ENCODE measurements at places on chromosomes 6 and 20.

DNA sequence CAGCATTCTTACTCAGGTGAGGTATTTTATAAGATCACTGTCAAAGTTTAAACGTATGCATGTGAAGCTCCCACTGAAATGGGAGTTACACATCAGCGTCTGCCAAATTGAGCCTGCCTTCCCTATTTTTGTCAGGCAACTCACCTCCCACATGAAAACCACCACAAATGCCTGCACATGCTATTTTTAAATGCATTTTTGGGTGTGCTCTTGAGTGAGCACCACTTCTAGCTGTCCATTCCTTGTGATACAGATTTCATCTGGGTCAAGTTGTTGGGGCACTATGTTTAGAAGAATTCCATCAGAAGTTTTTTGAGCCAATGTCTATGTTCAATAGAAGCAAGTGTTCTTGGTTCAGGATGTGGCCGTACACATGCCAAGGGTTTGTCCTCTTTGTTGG lies 71.7 kb upstream of the RIPPLY2 start:
- DNase-seq: no peak

GRCh38 chr20:8094415-8094818 lies 37.6 kb upstream of the PLCB1 start:
- DNase-seq: no peak

- DNase-seq: no peak
Observed at GRCh38 chr6:111650049-111650448, 44.4 kb upstream of the TRAF3IP2 start.

GRCh38 chr6:134328792-134329191 lies 10.9 kb upstream of the SGK1 start:
- DNase-seq: no peak

DNA sequence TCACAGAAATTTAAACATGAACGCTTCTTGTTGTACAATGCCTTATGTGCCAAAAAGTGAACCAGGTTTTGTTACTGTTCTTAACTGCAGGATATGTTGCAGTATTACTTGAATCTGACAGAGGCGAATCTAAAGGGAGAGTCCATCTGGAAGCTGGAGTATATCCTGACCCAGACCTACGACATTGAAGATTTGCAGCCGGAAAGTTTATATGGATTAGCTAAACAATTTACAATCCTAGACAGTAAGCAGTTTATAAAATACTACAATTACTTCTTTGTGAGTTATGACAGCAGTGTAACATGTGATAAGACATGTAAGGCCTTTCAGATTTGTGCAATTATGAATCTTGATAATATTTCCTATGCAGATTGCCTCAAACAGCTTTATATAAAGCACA lies 19.9 kb downstream of the SMPDL3A start:
- no peak for DNase-seq

GRCh38 chr6:110529355-110529754 lies 52.9 kb upstream of the SLC22A16 start:
- no peak for DNase-seq

GRCh38 chr6:42339991-42340401 lies 111.7 kb downstream of the TRERF1 start:
- no peak for DNase-seq

GRCh38 chr6:142443532-142443931 lies 141.7 kb downstream of the ADGRG6 start:
- DNase-seq: no peak

- no peak for DNase-seq
Observed at GRCh38 chr20:45445805-45446562, 23.6 kb upstream of the WFDC2 start.

GRCh38 chr6:67881706-67882065 lies 753.4 kb upstream of the ADGRB3 start:
- no peak for DNase-seq

- peak; percentile 90 for DNase-seq
Observed at GRCh38 chr6:121794630-121795029, 359.2 kb downstream of the GJA1 start.

DNA sequence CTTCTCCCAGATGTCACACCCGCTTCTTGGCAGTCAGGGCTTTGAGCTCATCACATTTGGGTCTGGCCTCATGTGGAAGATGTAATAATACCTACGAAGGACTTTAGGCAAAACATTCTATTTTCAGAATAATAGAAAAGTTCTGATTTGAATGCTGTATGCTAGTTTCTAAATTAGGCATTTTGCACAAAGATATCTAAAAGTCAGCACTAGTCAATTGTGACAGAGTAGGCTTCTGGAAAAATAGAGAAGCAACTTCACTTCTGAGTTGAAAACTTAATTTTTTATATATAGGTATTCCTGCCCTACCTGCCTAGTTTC lies 38.3 kb upstream of the CD2AP start:
- no peak for DNase-seq

DNA sequence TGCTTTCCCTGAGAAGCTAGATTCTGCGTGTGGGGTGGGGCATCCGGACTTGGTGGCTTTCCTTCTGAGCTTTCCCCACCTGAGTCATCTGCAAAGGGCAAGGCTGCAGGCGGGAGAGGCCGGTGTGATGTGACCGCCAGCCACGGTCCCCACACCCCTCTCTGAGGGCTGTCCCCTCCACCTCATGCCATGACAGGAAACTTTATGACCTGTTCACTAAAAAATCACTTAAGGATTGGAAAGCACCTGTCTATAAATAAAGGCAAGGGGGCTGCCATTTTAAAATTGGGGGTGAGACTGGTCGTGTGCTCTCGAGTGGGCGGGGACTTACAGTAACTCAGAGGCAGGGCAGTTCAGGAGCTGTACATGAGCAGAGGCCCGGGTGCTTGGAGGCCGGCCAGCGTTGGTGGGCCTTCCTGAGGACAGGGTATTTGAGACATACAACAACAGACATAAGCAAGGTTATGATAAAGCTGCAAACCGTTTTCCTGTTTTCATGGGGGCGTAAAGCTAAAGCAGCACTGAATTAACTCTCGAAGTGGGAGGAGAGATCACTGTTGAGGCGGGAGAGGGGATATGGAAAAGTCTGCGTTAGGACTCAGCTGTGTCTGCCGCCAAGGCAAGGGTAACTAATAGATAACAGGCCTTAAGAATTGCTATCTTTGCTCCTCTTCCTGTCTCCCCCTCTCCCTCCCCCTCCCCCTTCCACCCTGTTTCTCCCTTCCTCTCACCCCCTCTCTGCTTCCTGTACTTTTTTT lies 16.1 kb upstream of the SERPINB1 start:
- no peak for DNase-seq

DNA sequence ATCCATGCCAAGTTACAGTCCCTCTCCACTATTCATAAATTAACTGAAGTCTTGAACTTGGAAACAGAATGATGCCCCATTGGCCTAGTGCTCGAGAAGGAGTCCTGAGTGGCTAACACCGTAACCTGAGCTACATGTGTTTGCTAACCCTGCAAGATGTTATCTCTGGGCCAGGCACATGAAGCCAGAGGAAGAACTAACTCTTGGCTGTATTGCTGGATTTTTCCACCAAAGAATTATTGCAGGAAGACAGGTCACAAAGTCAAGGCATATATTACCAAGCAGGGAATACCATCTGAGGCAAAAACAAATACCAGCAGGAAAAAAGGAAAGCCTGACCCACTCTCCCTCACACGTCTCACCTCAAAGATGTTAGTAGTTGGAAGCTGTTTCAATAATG lies 148.9 kb upstream of the PHACTR1 start:
- no peak for DNase-seq

DNA sequence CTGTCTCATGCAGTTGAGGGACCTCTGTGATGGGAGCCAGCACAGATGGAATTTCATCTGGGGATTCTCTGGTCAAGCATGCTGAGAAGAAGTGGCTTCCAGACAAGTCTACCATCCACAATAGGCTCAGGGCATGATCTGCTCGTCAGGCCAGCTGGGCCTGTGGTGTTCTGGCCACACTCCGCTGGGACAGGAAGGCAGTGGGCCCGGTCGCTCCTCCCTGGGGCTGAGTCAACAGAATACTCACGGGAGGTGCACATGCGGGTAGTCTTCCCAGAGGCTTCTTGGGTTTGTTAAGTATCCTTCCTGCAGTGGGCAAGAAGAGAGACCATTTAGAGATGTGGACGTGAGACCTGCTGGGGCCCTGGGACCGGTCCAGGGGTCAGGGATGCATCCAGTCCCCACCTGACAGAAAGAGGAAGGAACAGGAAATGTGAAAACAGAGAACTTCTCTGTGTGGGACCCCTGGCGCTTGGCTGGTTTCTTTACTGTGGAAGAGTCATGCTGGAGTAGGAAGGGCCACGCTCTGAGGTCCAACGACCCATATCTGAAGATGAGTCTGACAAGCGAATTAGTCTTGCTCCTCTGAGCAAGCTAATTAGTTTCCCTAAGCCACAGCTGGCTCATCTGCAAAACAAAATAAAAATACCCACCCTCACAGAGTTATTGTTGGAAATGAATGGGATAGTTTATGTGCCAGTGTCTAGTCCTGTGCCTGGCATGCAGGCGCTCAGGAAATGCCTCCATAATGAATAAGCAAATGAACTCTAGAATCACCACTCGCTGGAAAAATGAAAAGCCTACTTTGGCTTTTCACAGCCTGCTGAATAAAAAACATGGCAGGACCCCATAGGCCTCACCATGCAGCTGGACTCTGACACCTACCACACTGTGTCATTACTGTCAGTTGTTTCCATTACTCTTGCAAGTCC lies 67.3 kb downstream of the TRAM2 start:
- no peak for DNase-seq

DNA sequence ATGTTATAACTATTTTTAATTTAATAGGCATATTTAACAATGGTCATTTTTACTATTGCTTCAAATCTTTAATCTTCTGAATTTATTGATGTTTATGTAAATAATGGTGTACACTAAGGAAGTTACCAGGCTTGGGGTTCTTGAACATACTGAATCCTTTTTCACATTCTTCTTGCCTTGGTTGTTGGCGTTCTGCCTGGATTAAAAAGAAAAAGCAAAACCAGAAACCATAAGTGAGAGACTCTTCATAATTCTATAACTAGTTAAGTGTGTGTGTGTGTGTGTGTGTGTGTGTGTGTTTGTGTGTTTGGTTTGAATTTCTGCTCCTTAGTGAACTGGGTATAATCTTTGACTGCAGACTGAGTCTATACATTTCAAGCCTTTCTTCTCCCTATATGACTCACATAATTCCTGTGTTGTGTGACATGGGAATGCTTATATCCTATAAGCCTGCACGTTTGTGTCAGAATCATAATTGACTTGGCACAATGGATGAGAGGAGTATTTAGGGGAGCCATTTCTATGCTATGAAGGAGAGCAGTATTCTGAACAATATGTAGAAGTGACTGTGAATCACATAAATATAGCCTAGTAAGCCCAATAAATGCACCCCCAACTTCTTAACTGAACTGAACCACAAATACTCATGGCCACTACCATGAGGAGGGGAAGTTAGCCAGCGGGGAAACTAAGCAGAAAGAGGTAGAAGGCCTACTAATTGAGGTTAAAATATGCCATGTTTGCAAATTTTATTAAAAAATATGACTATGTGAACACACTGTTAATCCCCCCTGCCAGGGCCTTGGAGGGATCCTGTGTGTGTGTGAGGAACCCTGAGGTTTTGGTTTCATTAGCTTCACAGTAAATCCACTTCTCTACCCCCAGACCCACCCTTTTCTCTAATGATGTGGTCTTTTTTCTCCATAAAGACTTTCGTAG lies 425.5 kb downstream of the BCKDHB start:
- no peak for DNase-seq

DNA sequence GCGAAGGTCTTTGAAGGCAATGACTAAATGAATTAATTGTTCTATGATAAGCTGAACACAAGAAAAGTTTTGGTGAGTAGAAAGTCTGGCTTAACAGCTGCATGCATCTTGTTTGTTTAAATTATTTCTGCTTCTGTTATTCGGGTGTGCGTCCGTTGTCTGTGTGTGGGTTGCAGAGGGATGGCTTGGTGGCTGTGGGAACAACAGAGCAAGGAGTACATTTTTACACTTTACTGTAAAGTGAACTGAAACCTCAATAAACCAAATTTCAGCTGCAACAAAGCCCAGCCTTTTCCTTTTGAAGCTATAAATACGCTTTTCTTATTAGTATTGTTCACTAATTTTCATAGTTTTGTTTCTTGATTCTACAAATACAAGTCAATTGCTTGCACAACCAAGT lies 3.5 kb upstream of the LAMP5 start:
- no peak for DNase-seq

- no peak for DNase-seq
Observed at GRCh38 chr6:113969888-113970804, 802 bp downstream of the HDAC2 start.

GRCh38 chr6:106981926-106982325 lies 7.4 kb upstream of the CD24 start:
- DNase-seq: no peak

GRCh38 chr6:57190140-57190539 lies 18.0 kb downstream of the BAG2 start:
- DNase-seq: peak; percentile 8

- DNase-seq: no peak
Observed at GRCh38 chr20:50618537-50618936, 72.8 kb downstream of the RIPOR3 start.

GRCh38 chr6:136092897-136093296 lies 157.2 kb downstream of the MTFR2 start:
- no peak for DNase-seq

DNA sequence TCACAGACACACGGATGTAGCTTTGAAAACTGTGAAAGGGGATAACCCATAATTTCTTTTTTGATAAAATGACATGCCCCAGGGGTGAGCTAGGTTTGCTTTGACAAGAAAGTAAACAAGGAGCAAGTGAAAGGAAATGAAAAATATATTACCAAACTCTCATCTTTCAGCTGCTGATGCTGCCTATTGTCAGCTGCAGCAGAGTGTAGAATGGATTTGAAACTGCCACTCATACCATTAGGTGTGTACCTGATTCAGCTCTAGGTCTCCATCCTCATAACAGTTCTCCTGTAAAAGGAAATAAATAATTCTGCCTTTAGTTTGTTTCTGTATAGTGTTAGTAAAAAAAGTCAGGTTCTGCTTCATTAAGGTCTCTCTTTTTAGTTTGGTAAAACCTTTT lies 415.1 kb upstream of the MARCKS start:
- no peak for DNase-seq

- DNase-seq: no peak
Observed at GRCh38 chr6:97347111-97347510, 64.1 kb upstream of the MMS22L start.

GRCh38 chr20:48763216-48763914 lies 64.4 kb downstream of the PREX1 start:
- DNase-seq: no peak

- DNase-seq: no peak
Observed at GRCh38 chr6:56659721-56660380, 17.2 kb upstream of the DST start.
